CD4-positive, CD25-positive, alpha-beta regulatory T cell (primary cell): ENCODE measurements at places on chromosomes 2 and 18. TPM values are rescaled to one million over a fixed set of nuclear protein-coding genes. Genes with fewer than 3 reads are reported as not detected.

Gene TMEM247
- polyA plus RNA-seq, result not detected

Gene CFAP221
- polyA plus RNA-seq, result not detected

Gene FAM124B
- polyA plus RNA-seq, result 4.2 TPM

Gene FBLN7
- polyA plus RNA-seq, result 36.0 TPM

Gene ZNF396
- polyA plus RNA-seq, result not detected

Gene PROC
- not detected for polyA plus RNA-seq

Gene SKA1
- 0.10 TPM for polyA plus RNA-seq

Gene SPDYA
- 0.19 TPM for polyA plus RNA-seq

Gene CCDC74A
- polyA plus RNA-seq, result not detected

Gene TGOLN2
- polyA plus RNA-seq, result 62.4 TPM

Gene KCNIP3
- polyA plus RNA-seq, result not detected

DNA sequence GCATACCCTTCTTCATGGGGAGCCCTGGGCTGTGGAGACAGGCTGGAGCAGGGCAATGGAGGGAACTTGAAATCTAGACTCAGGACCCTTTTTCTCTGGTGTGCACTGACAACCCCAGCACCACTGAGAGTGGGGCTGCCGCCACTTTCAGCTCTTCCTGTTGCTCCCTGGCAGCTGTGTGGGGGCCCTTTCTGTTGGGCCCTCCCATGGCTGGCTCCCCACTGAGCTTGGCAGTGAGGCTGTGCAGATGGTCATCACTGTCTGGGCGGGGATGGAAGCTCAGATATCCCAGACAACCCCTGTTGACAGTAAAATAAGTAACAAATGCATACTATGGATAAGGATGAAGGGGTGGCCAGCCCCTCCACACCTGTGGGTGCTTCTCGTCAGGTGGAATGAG lies 6.7 kb downstream of the MYO7B start:
- H3K4me3 ChIP-seq, result no peak overlapping the region
- no peak for DNase-seq
- no peak overlapping the region for H3K27ac ChIP-seq
- peaks cover 2% of the 10 kb centered on the region for H3K27me3 ChIP-seq
- no peaks in the 10 kb centered on the region for H3K4me1 ChIP-seq

DNA sequence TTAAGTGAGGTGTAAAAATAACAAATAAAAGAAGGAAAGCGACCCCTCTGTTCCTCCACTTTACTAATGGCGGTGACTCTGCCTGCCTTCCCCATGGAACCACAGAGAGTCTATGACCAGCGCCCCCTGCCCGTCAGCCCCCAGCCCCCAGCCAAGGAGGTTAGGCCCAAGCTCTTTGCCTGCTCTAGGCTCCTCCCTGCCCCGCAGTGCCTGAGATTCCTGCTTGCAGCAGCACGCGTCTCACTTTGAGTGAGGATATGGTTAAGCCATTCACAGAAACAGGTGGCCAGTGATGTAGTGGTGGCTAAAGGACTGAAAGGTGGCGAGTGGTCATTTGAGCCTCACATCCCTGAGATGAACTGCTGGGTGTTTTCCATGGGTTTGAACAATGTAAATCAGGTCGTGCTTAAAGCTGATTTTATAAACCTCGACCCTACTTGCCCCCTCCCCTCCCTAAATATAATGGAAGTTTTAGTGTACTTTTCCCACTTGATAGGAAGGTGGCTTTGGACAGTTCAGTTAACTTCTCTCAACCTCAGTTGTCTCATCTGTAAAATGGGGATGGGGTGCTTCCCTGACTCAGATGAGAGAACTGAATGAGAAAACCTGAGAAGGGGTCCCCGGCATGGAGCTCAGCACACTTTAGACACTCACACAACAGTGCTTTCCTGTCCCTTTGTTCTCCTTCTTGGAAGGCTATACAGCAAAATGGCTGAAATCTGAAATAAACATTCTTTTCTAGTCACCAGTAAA lies 46.5 kb downstream of the IL1RL2 start:
- no peak overlapping the region for H3K27ac ChIP-seq
- no peaks in the 10 kb centered on the region for H3K27me3 ChIP-seq
- no peaks in the 10 kb centered on the region for H3K36me3 ChIP-seq
- no peak overlapping the region for H3K4me3 ChIP-seq

DNA sequence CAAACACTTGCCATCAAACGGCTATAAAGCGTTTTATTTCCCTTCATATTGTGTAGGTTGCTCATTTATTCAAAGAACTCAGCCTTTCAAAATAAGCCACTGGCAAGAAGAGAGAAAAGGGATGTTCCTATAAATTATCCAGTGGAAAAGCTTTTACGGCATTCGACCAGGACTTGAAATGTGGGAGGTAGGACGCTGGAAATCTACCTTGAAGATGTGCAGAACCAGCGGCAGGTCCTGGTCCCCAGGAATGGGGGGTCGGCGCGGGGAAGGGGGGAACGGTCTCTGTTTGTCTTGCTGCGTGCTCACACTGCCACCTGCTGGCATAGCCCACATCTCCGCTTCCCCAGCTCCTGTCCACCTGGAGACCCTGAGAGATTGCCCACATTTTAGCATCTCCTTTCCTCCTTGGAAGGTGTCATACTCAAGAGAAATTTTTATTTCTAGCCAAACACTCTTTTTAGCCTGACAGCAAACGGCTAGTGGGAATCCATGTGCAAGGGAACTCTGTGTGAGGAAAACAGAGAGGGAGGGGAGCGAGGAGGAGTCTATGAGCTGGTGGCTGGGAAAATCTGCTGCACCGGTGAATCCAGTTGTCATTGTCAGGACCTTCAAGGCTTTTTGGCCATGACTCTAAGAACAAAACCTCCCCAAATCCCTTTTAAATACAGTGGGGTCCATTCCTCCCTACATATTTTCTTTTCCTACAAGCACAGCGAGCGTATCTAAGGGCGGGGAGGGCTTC lies 349.0 kb upstream of the PKDCC start:
- no peak overlapping the region for H3K27ac ChIP-seq
- H3K4me1 ChIP-seq, result no peaks in the 10 kb centered on the region
- H3K27me3 ChIP-seq, result peaks cover 2% of the 10 kb centered on the region
- DNase-seq, result no peak
- no peaks in the 10 kb centered on the region for H3K36me3 ChIP-seq
- no peak overlapping the region for H3K4me3 ChIP-seq

DNA sequence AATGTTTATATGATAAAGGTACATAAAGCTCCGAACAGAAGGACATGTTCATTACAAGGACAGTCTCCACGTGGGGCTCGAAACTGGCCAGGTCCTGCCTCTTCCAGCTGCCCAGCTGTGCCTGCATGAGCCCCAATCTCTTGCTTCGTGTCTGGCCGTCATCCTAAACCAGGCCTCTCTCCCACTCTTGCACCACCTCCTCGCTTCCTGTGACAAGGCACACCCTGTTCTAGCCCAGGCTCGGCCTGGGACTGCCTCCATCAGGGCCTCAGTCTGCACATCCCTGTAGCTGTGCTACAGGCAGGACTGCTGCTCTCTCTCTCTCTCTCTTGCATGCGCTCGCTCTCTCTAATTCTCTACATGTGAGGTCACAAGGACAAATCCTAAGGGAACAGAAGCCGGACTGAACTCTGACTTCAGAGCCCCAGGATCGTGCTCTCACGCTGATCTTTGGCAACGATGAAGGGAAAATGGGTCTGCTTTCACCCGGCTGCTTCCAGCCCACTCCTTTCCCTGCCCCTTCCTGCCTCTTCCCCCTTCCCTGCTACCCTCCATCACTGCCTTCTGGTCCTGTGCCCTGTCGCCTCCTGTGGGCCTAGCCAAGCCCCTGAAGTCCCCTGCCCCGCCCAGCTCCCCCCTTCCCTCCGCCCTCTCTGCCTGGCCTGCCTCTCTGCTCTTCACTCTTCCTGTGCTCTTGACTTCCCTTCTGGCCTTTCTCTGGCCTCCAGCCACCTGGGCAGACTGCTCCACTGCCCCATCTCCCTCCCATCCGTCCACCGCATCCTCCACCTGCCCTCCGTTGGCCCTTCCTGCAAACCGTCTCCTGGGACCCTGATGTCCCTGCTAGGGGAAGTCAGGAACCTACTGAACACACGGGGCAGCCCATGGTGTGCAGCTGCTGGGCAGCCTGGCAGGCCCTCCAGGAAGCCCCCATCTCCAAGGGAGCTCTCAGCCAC lies 7.8 kb upstream of the GPR55 start:
- H3K36me3 ChIP-seq, result no peaks in the 10 kb centered on the region
- no peak for DNase-seq
- H3K4me3 ChIP-seq, result no peak overlapping the region

GRCh38 chr2:88054782-88055370 lies 707 bp downstream of the KRCC1 start:
- H3K27ac ChIP-seq, result peak overlapping the region; percentile 93
- no peaks in the 10 kb centered on the region for H3K36me3 ChIP-seq
- no peak for DNase-seq
- H3K4me1 ChIP-seq, result peaks cover 34% of the 10 kb centered on the region
- H3K27me3 ChIP-seq, result no peaks in the 10 kb centered on the region

DNA sequence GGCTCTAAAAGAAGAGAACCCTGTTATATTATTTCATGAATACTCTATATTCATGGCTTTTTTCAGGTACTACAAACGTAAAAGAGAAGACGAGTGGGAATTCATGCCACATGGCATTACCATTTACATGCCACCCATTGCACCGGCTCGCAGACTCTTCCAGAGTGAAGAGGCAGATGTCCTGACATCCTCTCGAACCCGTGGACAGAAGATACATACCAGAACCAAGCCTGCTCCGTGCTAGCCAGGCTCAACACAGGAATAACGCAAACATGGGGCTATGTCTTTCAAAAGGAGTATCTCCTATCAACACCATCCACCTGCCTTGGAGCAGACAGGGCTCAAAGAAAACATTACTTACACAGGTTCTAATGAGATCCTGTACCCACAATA lies 168.8 kb downstream of the THADA start:
- no peak for DNase-seq
- H3K4me3 ChIP-seq, result peak overlapping the region; percentile 49
- peak overlapping the region; percentile 52 for H3K27ac ChIP-seq
- no peaks in the 10 kb centered on the region for H3K27me3 ChIP-seq

- H3K27me3 ChIP-seq, result no peaks in the 10 kb centered on the region
- no peaks in the 10 kb centered on the region for H3K4me1 ChIP-seq
- no peak for DNase-seq
- H3K36me3 ChIP-seq, result no peaks in the 10 kb centered on the region
- H3K4me3 ChIP-seq, result no peak overlapping the region
- no peak overlapping the region for H3K27ac ChIP-seq
Observed at GRCh38 chr2:22885245-22885644, 499.7 kb upstream of the KLHL29 start.

DNA sequence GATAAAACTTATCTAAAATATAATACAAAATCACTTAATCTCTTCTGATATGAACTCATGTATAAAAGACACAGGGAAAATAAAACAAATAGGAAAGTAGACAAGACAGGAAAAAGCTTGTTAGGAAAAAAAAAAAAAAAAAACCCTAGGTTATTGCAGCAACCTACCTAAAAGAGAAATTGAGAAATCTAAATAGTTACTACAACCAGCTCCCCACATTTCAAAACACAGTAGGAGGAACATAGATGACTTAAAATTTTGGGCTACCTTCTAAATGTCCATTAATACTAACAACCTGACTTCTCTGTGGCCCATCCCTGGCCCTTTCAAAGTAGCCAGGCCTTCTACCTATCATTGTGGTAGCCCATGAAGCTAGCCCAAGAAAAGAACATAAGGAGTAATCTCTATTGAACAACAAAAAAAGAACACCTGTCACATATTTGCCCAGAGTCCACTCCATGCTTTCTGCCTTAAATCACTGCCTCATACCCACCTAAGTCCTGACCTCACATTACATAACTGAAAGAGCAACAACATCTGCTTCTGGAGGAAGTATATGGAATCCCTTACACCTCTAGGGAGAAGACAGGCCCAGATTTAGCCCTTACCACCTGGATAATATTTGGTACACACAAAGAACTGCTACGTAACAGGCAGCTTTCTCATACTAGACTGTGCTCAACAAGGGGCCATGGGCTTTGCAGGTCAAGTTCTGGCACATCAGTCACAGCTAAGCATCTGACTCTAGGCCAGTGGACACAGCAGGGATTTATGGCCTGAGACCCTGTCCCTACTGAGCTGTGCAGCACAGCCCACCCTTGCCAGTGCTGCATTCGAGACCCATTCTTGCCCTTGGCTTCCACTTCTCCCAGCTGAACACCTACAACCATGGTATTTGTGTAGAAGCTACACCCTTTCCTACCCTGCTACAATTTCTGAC lies 8.5 kb downstream of the SUCLG1 start:
- H3K36me3 ChIP-seq, result peaks cover 19% of the 10 kb centered on the region
- DNase-seq, result no peak
- H3K27ac ChIP-seq, result no peak overlapping the region
- no peak overlapping the region for H3K4me3 ChIP-seq
- H3K27me3 ChIP-seq, result no peaks in the 10 kb centered on the region
- no peaks in the 10 kb centered on the region for H3K4me1 ChIP-seq

- H3K4me3 ChIP-seq, result no peak overlapping the region
- H3K36me3 ChIP-seq, result peaks cover 81% of the 10 kb centered on the region
- no peaks in the 10 kb centered on the region for H3K4me1 ChIP-seq
- H3K27me3 ChIP-seq, result no peaks in the 10 kb centered on the region
- no peak overlapping the region for H3K27ac ChIP-seq
- DNase-seq, result no peak
Observed at GRCh38 chr2:159758239-159758638, 39.8 kb downstream of the CD302 start.

DNA sequence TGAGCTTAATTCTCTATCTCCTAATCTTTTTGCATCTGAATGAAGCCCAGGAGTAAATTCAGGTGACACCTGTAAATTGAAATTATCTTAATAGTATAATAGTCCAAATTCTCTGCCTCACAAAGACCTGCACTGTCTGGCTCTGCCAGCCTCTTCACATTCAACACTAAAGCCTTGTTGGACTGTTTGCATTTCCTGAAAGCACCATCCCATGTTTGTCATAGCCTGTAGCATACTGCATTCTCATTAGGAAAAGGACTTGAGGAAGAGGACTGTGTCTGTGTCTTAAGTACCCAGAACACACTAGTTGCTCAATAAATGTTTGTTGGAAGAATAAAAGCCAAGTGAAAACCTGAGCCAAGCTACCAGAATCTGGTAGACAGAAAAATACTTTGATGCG lies 42.9 kb upstream of the GRHL1 start:
- H3K4me3 ChIP-seq, result no peak overlapping the region
- H3K27ac ChIP-seq, result no peak overlapping the region
- no peak for DNase-seq
- H3K27me3 ChIP-seq, result no peaks in the 10 kb centered on the region
- H3K36me3 ChIP-seq, result peaks cover 50% of the 10 kb centered on the region

DNA sequence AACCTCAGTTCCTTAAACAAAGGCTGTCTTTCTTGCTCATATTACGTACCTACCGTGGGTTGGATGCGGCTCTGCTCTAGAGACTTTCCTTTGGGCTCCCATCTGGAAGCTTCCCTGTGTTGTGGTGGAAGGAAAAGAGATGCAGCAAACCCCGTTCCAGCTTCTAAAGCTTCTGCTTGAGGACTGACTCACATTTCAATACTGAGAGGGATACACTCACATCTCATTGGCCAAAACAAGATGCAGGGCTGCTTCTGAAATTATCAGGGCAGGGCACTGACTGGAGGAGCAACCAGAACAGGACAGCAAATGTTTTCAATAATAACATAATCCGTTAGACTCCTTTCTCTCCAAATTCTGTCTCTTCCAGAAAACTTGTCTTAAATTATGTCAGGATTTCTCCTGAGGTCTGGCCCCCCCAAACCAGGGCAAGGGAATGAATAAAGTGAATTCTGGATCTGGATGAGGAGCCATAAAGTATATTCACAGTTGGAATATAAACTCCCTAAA lies 4.5 kb upstream of the MYO5B start:
- no peak for DNase-seq
- no peak overlapping the region for H3K27ac ChIP-seq
- H3K4me1 ChIP-seq, result no peaks in the 10 kb centered on the region
- no peaks in the 10 kb centered on the region for H3K36me3 ChIP-seq

GRCh38 chr2:130987519-130988425 lies 105.5 kb downstream of the FAM168B start:
- no peaks in the 10 kb centered on the region for H3K27me3 ChIP-seq
- no peak for DNase-seq
- no peak overlapping the region for H3K27ac ChIP-seq
- H3K4me3 ChIP-seq, result no peak overlapping the region
- H3K36me3 ChIP-seq, result no peaks in the 10 kb centered on the region
- no peaks in the 10 kb centered on the region for H3K4me1 ChIP-seq
